ENCODE measurements at places on chromosomes 3 and 15.
A peak's percentile ranks its signal among the peaks of the same experiment; 100 is the strongest.

GRCh38 chr3:184004476-184004875 lies 13.2 kb downstream of the ABCC5 start:
- DNase-seq: no peak

DNA sequence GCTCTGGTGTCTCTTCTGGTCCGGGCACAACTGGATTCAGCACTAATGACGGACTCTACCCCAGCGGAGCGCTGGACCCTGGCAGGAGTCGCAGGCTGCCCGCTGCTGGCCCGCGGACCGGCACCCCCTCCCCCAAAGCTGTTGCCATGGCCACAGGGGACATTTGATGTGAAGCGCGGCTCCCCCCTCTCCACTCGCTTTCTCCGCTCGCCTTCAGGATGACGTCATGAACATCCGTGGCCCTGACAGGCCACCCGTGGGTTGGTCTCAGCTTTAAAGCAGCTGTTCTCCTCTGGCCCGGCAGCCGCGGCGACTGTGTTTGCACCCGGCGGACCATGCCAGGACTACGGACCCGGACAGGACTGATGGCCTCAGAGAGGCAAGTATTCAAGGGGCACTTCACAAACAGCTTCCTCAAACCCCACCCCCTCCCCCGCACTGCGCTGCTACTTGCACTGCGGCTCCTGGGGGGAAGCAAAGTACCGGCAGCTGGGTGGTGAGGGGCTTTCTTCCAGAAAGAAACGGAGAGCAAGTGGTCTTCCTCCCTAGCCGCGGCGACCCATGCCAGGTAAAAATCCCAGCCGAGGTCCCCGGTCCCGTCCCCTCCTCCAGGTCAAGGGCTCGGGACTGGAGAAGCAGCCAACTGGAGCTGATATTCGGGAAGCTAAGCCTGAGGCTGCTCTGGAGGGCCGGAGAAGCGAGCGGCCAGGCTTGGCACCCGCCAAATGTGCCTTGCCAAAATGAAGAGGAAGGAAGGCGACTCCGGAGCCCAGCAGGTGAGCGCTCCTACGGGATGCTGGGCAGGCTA lies 16.6 kb upstream of the AEN start:
- no peak for DNase-seq

- DNase-seq: peak; percentile 49
Observed at GRCh38 chr3:182683453-182683852, 109.9 kb upstream of the ATP11B start.

- DNase-seq: no peak
Observed at GRCh38 chr3:29374226-29374625, 93.4 kb downstream of the RBMS3 start.

DNA sequence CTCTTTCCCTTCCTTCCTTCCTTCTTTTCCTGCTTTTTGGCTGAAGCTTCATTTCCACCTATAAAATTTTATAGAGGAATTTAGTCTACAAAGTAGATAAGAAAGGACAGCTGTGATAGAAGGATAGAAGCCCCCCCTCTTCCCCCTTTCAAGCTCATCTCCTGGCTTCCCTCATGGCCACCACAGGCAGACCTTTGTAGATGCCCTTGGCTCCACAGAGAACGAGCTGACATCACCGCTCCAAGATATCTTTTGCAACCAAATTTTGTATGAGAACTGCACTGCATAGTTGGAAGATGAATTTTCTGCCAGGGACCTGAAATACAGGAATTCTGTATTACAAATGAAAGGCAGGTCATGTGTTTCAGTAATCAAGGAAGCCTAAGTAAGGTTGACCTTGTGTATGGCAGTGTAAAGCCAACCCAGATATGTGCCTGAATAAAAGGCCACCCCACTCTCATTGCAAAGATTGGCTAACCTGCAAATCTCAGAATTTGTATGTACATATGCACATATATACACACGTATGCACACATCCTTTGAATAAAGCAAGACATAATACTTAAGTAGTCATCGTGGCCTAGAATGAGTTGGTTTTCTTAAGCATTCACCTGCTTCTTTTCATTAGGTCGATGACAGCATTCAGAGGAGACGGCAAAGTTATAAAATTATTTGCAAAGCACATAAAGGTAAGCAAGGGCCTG lies 57.1 kb upstream of the FILIP1L start:
- DNase-seq: no peak

DNA sequence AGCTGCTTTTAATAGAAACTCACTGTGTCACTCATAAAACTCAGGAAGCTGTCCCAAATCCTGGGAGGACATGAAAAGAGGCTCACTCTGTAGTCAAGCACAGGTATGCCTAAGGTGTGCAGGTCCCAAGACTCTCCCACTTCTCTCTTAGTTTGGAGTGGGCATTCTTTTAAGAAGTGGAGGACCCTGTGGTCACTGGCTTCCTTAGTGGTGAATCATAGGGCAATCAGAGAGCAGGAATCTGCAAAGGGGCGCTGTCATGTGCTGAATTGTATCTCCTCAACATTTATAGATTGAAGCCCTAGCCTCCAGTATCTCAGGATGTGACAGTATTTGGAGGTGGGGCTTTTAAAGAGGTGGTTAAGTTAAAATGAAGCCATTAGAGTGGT lies 47.2 kb upstream of the ZBTB38 start:
- no peak for DNase-seq

- no peak for DNase-seq
Observed at GRCh38 chr15:93019090-93019489, 69.9 kb downstream of the RGMA start.

GRCh38 chr3:48664313-48664644 lies 1.6 kb upstream of the CELSR3 start:
- DNase-seq: no peak

DNA sequence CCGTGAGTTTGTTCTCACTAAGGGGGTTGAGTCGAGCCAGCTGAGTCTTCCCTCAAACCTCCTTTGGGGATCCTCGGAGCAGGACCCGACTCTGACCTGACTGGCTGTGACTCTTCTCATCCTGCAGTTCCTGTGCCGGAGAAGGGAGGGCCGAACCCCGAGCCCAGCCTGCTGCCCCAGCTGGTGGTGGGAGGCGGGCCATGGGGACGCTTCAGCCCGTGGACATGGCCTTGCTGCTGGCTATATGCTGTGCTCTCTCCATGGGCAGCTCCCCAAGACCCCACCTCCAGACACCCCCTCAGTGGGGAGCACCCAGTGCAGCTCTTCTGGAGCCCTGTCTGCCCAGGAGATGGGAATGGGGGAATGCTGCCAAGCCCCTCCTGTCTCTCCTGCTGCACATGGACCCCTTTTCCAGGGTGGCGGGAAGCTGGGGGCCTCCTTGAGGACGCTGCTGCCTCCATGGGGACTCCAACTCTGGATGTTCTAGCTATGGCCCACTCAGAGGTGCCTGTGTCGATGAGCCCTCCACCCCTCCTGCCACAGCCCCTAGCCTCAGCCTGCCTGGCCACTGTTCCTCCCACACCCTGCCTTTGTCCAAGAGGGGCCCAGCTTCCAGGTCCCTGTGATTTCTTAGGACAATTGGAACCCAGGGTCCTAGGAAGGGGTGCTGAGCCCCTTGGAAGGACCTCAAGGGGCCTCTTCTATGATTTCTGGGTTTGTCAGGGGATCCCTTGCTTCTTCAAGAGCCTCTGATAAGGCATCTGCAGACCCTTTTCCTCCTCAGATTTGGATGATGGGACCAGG lies 12.8 kb downstream of the C15orf39 start:
- DNase-seq: no peak

- DNase-seq: no peak
Observed at GRCh38 chr3:45224824-45225464, 1.1 kb downstream of the TMEM158 start.
